Pancreas (tissue), 10 donors: ENCODE measurements at places on chromosomes 6 and 20. TPM values are rescaled to one million over a fixed set of nuclear protein-coding genes. Genes with fewer than 3 reads are reported as not detected.
A peak's percentile ranks its signal among the peaks of the same experiment; 100 is the strongest.

The BPIFA1 gene
- total RNA-seq, result not detected

DNA sequence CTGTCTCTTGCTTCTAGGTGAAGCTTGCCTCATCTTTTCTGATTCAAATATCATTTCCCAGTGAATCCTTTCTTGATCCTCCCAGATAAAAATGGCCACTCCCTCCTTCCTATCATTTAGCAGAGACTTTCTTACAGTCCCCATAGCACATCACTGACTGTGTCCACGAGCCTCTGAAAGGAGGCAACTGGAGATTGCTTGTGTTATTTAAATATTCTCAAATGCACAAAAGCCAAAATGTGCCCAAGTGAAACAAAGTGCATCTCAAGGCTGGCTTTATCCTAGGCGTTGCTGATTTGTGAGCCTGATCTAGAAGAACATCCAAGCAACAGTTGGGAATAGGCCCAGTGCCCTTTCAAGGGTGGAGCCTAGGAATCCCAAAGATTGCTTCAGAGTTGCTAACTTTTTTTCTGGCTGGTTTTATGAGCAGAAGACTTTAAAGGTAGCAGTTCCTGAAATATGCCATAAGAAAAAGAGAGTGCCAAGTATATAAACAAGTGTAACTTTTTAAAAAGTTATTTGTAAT is 393.6 kb downstream of the CD83 start:
- no peaks in the 10 kb centered on the region for H3K4me1 ChIP-seq
- no peak for DNase-seq
- no peak overlapping the region for H3K4me3 ChIP-seq
- no peak overlapping the region for H3K27ac ChIP-seq
- H3K27me3 ChIP-seq, result no peaks in the 10 kb centered on the region
- H3K36me3 ChIP-seq, result no peaks in the 10 kb centered on the region

The LAMA2 gene
- 18.1 TPM for total RNA-seq

DNA sequence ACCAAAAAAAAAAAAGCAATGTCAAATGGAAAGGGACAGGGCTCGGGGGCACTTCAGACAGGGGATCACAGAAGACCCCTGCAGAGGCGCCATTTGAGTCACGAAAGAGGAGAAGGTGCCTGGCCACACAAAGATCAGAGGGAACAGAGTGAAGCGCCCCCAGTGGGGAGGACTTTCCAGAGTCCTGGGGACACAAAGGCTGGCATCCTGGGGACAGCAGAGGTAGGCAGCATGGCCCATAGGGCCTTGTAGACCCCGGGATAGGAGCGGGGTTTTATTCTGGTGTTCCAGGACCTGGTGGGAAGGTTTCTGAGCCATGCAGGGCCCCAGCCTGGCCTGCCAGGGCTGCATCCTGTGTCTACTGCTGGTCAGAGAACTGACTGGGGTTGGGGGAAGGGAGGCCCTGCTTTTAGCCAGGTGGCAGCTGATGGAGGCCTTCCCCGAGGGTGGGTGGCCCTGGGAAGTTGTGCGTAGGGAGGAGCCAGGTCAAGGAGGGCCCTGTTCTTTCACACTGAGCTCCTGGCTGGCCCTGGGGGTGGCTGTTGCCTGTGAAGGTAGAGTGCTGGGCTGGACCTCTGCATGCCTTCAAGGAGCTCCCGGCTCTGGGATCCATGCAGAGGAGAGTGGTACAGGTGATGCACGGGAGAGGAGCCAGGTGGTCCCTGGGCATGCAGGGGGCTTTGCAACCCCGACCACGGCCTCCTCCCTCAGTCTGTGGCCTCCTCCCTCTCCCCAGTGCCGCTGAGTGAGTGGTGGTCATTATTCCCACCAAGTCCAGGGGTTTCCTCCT is 117.9 kb downstream of the CDH4 start:
- H3K27me3 ChIP-seq, result no peaks in the 10 kb centered on the region
- H3K4me3 ChIP-seq, result no peak overlapping the region
- H3K36me3 ChIP-seq, result no peaks in the 10 kb centered on the region
- no peak overlapping the region for H3K27ac ChIP-seq
- DNase-seq, result no peak

DNA sequence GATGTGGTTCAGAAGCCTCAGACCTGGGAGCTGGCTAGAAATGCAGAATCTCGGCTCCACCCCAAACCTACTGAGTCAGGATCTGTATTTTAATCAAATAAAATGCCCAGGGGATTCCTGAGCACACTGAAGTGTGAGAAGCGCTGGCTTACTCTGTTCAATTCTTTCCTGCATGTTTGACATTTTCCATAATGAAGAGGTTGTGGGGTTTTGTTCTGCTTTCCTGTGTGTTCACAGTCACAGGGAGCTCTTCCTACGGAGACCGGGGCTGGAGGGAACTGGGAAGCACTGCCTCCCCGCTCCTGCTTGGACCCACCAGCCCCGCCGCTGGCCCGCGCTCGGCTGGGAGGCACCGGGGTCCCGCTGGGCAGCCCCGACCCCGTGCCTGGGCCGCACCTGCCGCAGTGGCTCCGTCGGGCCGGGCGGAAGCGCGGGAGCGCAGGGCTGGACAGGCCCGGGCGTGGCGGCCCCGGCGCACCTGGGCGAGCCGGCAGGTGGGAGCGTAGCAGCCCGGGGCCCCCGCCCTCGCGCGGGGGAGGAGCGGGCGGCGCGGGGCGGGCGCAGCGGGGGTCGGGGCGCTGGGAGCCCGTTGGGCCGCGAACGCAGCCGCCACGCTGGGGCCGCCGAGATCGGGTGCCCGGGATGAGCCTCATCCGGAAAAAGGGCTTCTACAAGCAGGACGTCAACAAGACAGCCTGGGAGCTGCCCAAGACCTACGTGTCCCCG is at the start of gene MAPK13:
Gene MAPK13 (plus strand): TSS at position 573 of the 726 bp plus-strand sequence. CDS start 70 bp downstream, at position 643.
- no peaks in the 10 kb centered on the region for H3K36me3 ChIP-seq
- H3K4me3 ChIP-seq, result peak within 1 kb of the TSS; percentile 56
- peak within 1 kb of the TSS; percentile 86 for H3K27ac ChIP-seq
- H3K27me3 ChIP-seq, result no peaks in the 10 kb centered on the region
- peak; percentile 55 for DNase-seq

- H3K27ac ChIP-seq, result no peak overlapping the region
- no peaks in the 10 kb centered on the region for H3K27me3 ChIP-seq
- H3K4me3 ChIP-seq, result no peak overlapping the region
- DNase-seq, result no peak
- H3K36me3 ChIP-seq, result no peaks in the 10 kb centered on the region
- peaks cover 7% of the 10 kb centered on the region for H3K4me1 ChIP-seq
Measured at GRCh38 chr20:5825130-5825719, 75.0 kb downstream of the SHLD1 start.

- peak; percentile 42 for DNase-seq
- no peaks in the 10 kb centered on the region for H3K27me3 ChIP-seq
- no peaks in the 10 kb centered on the region for H3K36me3 ChIP-seq
Measured at GRCh38 chr6:137218473-137218916, 690 bp downstream of the IFNGR1 start.

DNA sequence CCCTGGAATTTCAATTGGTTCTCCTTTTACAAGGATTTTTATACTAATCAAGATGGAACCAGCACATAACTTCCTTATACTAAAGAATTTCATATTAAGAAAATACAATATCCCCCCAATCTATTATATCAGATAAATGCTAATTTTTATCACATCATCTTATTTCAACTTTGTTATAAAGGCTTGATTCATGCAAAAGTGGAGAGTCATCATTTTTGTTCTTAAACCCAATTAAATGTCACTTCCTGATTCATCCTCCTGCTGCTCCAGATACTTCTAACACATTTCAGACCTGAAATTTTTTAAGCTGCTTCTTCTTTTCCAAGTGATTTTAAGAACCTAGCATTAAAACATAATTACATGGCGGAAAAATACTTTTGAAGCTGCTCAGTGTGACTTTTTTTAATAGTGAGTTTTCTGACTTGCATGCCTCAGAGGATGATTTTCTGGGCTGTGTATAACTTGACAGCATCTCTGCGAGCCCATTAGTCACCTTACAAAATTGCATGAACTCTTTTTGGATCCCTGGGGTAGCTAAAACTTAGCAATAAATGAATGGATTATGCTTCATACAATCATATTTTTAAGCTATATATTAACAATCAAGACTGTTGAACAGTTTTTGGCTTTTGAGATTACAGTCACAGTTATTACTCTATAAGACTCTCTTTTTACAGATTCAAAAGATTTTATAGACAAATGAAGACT is 134.1 kb downstream of the ELOVL4 start:
- no peaks in the 10 kb centered on the region for H3K4me1 ChIP-seq
- DNase-seq, result no peak
- no peaks in the 10 kb centered on the region for H3K27me3 ChIP-seq
- H3K4me3 ChIP-seq, result no peak overlapping the region
- no peak overlapping the region for H3K27ac ChIP-seq
- no peaks in the 10 kb centered on the region for H3K36me3 ChIP-seq

The GPX5 gene
- total RNA-seq, result not detected

DNA sequence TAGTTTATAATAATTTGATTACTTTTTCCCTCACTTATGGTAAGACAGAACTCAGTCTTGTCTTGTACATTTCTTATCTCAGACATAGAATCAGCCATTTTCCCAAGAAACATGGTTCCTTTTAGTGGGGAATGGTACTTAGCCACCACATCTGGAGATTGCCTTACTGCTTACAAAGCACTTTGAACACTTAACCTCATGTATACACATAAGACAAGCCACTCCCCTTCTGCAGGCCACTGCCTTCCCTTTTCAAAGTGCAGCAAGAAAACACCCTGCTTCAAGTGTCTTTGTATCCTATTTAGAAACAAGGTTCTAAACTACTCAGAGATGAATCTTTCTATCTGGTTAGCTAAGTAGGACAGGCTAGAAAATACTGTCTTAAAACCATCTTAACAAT is 159.2 kb downstream of the UBE3D start:
- no peaks in the 10 kb centered on the region for H3K36me3 ChIP-seq
- H3K4me3 ChIP-seq, result no peak overlapping the region
- H3K27me3 ChIP-seq, result no peaks in the 10 kb centered on the region
- no peak overlapping the region for H3K27ac ChIP-seq
- no peaks in the 10 kb centered on the region for H3K4me1 ChIP-seq

- no peak overlapping the region for H3K27ac ChIP-seq
- H3K4me1 ChIP-seq, result no peaks in the 10 kb centered on the region
- DNase-seq, result peak; percentile 40
- H3K27me3 ChIP-seq, result no peaks in the 10 kb centered on the region
Measured at GRCh38 chr20:62595491-62595890, 46.8 kb upstream of the SLCO4A1 start.

GRCh38 chr6:166565084-166565967 is 21.2 kb downstream of the RAMACL start:
- H3K4me3 ChIP-seq, result no peak overlapping the region
- H3K4me1 ChIP-seq, result no peaks in the 10 kb centered on the region
- DNase-seq, result no peak

DNA sequence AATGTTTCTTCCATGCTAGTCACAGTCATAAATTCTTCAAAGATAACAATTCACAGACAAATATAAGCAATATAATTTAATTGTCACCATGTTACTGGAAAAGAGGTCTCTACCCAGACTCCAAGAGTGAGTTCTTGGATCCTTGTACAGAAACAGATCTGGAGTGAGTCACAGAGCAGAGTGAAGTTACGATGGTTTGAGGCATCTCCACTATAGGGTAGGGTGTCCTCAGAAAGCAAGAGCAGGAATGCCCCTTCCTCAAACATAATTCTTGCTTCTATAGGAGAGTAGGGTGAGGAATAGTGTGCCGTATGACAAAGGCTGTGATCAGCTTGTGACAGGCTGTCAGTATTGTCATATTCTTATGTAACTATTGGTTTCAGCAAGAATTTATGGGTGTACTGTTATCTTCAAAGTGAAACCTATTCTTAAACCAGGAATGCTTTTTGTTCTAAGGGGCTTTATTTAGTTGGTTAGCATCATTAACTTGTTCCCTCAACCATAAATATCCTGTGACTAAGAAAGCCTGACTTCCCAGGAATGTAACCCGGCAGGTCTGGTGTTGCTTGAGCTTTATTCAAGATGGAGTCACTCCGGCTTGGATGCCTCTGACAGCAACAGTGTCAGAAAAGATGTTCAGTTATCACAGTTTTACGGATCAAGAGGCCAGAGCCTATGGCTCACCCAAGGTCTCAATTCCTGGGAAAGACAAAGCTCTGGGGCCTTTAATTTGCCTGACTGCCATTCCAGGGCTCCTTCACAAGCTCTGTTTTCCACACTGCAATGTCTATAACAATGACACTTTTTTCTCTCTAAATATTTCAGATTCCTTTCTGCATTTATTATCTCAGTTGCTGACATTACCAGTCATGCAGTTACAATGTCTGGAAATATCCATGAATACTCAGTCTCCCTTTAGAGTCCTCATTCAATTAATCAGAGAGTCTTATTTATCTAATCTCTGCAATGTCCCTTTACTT is 298.6 kb downstream of the C6orf118 start:
- no peaks in the 10 kb centered on the region for H3K36me3 ChIP-seq
- no peak overlapping the region for H3K27ac ChIP-seq
- no peak overlapping the region for H3K4me3 ChIP-seq
- no peak for DNase-seq
- no peaks in the 10 kb centered on the region for H3K4me1 ChIP-seq
- H3K27me3 ChIP-seq, result no peaks in the 10 kb centered on the region

The RPS6KA2 gene
- 23.8 TPM for total RNA-seq

DNA sequence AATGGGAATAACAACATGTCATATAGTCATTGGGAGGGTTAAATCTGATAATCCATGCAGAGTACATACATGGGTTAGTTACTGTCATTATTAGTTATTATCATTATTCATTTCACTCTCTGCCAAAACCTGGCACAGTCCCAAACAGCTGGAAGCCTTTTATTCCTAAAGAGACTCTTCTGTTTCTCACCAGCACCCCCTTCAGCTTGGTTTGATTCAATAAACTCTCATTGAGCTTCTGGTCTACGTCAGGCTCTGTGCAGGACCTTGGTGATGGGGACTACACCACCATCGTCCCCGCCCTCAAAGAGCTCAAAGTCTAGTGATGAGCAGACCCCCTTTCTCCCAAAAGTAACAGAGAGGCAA is 2.3 kb downstream of the KCNK15 start:
- DNase-seq, result no peak
- H3K27me3 ChIP-seq, result no peaks in the 10 kb centered on the region
- H3K4me1 ChIP-seq, result no peaks in the 10 kb centered on the region
- no peaks in the 10 kb centered on the region for H3K36me3 ChIP-seq
- no peak overlapping the region for H3K4me3 ChIP-seq

DNA sequence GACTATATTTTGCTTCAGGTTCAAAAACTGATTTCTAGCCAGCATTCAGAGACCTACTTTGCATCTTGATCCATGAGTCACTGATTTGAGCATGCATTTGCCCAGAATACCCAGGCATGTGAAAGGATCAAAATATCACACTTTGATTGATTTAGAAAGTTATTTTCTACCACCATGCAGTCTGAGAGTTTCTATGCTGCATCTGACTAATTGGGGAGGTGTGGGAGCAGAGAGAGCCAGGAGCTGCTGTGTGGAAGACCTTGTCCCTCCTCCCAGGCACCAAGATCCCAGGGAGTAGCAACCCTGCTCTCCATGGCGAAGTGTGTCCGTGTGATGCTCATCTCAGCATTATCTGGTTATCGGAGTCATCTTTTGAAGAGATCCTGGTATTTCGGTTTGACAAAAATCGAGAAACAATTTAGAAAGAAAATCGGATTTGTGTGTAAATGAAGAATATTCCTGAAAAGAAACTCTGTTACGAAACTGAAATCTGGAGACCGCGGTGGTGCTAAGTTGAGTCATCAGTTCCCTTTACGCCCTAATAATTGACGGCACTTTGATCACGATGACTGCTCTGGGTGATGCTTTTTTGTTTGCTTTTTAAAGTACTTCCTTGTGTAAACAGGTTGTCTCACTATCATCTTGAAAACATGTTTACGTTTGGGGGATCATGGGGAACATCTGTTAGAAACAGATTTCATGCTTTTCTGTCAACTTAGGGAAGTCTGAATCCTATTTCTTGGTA is 193.4 kb downstream of the BACH2 start:
- H3K27ac ChIP-seq, result no peak overlapping the region
- no peaks in the 10 kb centered on the region for H3K4me1 ChIP-seq
- H3K36me3 ChIP-seq, result no peaks in the 10 kb centered on the region
- no peak for DNase-seq
